Esophagus squamous epithelium (tissue), 5 donors: ENCODE measurements at places on chromosomes 2 and 18.

GRCh38 chr2:38442643-38443541, 65.8 kb upstream of the ATL2 start:
- no peak for DNase-seq

GRCh38 chr2:98786179-98786578, 55.2 kb upstream of the MGAT4A start:
- no peak for DNase-seq

- DNase-seq: no peak
Measured at GRCh38 chr2:40095000-40095399, 315.9 kb upstream of the THUMPD2 start.

GRCh38 chr2:148257276-148257675, 236.4 kb downstream of the MBD5 start:
- no peak for DNase-seq

- no peak for DNase-seq
Measured at GRCh38 chr2:79393107-79393685, 119.7 kb upstream of the CTNNA2 start.

GRCh38 chr2:114046866-114047435, 157.1 kb downstream of the ACTR3 start:
- DNase-seq: no peak

GRCh38 chr2:3186766-3187165, 190.9 kb downstream of the EIPR1 start:
- DNase-seq: no peak

GRCh38 chr2:176071330-176072291, 12.2 kb downstream of the EVX2 start:
- no peak for DNase-seq

GRCh38 chr2:196925768-196926561, 542 bp downstream of the PGAP1 start:
- no peak for DNase-seq

GRCh38 chr2:146374505-146374904, 1470.3 kb upstream of the ACVR2A start:
- no peak for DNase-seq

GRCh38 chr2:195037045-195037444, 620.0 kb upstream of the SLC39A10 start:
- no peak for DNase-seq

DNA sequence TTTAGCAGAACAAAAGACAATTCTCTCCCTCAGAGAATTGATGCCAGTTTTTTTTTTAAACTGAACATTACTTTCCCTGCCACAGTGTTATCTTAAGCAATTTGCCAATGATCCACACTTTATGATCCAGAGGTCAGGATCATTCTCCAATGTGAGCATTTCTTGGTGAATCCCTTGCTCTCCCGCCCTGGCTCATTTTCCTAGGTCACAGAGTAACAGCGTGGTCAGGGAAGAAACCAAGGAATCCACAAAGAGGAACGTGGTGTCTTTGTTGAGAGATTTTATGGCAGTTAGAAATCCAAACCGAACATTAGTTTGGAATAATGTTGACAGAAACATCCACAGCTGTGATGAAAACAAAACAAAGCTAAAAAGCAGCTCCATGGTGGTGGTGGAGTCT, 250.3 kb downstream of the TTC32 start:
- DNase-seq: no peak
